ENCODE measurements at places on chromosomes 7 and 10.
A peak's percentile ranks its signal among the peaks of the same experiment; 100 is the strongest.

DNA sequence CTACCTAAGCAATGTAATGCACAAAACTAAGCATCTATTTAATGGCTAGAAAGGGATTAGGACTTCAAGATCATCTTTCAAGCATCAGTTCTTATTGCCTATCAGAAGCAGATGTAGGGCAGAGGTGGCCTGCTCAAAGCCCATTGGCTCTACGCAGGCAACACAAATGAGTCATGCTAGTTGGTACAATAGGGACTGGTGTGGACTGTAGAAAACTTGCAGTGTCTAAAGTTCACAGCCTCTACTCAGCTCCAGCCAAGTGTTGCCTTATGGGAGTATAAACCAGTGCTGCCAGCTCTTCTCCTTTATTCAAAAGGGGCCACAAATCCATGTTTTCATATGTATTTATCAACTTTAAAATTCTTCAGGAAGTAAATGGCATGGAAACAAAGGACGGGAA lies 31.7 kb downstream of the ASAH2 start:
- DNase-seq: no peak

DNA sequence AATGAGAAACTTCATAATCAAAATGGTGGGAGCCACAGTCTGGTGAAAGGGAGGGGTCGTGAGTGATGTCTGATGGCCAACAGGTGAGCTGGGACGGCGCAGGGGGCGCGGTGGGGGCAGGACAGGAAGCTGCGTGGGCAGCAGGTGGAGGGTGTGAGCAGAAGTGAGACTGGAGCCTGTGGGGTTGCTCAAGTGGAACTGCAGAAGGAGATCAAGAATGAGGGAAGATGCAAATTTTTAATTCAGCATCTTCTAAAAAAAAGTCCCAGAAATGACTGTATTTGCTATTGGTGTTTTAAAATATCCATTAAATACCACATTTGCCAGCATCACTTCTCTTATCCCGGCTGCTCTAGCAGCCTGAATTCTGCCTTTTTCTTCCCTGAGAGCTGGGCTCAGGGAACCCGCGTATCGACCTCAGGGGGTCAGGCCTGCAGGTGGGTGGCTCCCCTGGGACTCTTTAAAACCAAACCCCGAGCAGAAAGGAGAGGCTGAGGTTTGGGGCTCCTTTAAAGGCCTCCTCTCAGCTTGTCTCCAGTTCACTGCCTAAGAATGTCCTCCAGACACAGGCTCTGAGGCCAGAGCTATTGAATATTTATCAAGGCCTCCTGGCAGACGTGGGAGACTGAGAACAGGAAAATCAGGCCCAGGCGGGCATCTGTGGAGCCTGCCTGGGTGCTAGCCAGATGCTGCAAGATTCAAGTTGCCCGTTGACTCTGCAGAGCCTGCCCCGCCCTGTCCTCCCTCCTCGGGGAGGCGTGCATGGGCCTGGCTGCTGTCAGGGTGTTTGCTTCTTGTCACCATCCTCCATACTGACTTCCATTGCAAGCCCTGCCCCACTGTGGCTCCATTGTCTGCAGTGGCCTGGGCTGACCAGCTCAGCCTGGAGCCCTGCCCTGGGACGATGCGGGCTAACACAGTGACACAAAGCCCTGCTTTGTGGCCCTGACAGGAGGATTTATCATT lies 53.9 kb downstream of the SYPL1 start:
- DNase-seq: no peak

DNA sequence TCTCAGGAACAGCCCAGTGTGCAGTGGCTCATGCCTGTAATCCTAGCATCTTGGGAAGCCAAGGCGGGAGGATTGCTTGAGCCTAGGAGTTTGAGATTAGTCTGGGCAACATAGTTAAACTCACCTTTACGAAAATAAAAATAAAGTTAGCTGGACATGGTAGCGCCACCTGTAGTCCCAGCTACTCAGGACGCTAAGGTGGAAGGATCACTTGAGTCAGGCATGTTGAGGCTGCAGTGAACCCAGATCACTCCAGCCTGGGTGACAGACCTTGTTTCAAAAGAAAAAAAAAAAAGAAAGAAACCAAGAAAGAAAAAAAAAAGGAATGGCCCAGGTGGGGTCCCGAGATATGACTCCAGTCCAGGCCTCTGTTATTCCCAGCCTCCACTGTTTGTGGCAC lies 96.6 kb downstream of the SLC25A13 start:
- DNase-seq: no peak

DNA sequence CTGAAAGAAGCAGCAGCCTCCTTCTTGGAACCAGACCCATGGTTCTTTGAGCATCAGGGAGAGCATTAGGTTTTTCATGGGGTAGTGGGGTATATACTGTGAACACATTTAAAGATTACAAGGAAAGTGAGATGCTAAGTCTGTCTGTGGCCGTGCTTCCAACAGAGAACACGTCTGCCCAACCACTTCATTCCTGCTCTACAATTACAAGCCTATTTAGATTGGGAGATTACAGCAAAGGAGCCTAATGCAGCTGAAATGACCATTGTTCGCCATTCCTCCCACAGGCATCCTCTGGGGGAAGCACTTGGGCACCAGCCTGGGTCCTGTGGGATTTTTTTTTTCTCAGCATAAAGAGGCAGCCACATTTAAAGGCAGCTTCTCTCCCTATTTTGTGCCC lies 536.4 kb downstream of the XPNPEP1 start:
- no peak for DNase-seq

- peak; percentile 84 for DNase-seq
These were observed 68.5 kb downstream of the LRRC4 start for GRCh38 chr7:127962589-127963361.

DNA sequence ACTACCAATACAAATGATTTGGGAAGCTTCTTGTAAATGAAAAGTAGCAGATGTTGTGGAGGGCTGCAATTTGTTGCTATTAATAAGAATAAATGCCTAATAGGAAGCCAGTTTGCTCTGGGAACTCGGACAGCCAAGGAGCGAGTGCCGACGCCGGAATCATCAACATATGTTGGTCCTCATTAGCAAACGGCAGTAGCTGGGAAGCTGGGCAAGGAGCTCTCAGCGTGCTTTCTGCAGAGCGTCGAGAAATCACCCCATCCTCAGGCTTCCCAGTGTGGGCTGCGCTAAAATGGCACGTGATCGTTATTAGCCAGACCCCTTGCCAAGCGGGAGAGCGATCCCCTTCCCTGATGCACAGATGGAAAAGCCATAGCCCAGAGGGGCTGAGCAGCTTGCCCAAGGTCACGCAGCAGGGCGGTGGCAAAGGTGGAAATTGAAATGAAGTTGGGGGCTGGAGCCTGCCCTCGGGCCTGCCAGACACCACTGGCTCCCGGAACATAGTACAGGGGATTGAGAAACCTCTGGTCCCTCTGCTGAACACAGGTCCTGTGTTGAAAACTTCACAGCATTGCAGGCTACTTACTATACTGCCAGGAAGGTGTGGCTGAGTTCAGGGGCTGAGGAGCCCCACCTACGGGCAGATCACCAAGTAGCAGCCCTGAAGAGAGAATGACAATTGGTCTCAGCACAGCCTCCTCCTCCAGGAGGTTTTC lies 326.9 kb downstream of the PLXNA4 start:
- no peak for DNase-seq

DNA sequence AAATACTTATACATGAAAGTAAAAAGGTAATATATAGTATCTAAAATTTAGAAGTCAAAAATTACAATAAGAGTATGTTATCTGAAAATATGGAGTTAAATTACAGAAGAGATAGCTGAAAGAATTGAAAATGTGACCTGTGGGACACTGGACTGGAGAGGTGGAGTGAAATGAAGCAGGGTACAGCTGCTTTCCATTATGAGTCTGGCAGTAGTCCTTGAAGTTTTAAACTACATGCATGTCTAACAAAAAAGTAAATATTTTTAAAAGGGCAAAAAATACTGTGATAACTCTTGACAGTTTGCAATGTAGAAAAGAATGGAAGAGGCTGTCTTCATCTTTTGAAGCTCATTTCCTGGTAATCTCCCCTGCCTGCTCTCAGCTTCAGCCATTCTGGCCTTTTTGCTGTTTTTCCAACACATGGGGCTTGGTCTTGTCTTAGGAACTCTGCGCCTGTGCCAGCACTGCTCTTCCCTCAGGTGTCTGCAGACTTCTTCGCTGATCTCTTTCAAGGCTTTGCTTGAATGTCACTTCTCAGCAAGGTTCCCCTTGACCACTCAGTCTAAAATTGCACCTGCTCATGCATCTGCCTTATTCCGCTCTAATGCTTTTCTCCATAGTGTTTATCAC lies 36.9 kb downstream of the PTPRZ1 start:
- no peak for DNase-seq

GRCh38 chr10:101130984-101131961 lies at the start of gene TLX1:
TLX1 (plus strand) TSS chr10:101131300; CDS start chr10:101131542, 242 bp downstream.
- DNase-seq: peak; percentile 54

- no peak for DNase-seq
These were observed 17.6 kb upstream of the ELN start for GRCh38 chr7:74010407-74010806.

DNA sequence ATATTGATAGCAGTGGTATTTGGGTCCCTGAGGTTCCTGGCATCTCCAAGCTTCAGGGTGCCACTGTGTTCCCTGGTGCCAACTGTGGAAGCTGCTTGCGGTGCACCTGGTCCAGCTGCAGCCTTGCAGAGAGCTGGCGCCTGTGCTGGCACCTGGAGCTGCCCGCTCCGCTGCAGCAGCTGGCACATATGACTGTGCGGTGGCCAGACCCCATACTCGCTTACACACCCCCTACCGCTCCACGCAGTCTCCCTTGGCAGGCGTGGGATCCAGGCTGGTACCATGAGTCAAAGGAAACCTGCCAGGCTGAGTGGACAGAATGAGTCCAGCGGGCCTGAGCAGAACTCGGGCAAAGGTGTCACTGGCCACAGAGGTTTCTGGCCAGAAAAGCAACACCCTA lies 89.9 kb upstream of the JAZF1 start:
- DNase-seq: no peak

- DNase-seq: peak; percentile 44
These were observed 7.3 kb downstream of the SKIDA1 start for GRCh38 chr10:21518149-21518640.

DNA sequence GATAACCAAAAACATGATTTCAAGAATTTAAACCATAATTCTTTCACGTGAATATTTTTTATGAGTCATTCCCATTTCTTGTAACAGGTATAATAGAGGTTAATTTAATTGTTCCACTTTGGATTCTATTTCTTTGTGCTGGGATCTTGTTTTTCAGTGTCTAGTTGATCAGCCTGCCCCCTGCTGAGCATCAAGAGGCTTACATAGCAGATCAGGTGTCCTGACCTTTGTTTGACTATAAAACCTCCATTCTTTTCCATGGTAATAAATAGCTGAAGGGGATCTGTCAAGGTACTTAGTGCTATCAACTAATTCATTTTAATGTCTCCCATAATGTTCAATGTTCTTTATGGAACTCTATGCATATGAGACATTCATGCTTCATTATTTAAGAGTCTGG lies 4.9 kb downstream of the COL17A1 start:
- no peak for DNase-seq

DNA sequence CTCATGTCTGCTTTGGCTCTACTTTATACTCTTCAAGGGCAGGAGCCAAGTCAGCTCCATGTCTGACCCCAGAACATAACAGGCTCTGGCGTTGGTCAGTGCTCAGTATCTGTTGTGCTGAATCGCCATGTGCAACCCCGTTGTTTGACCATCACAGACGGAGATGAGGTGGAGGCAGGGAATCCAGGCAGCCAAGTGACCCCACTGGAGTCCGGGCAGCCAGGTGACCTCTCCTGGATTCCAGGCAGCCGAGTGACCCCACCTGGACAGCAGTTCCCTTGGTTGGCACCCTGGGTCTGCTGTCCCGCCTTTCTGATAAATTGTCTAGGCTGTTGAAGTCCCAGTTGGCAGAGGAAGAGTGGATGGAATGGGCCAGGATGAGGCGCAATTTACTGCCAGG lies 232.2 kb downstream of the TCERG1L start:
- no peak for DNase-seq

DNA sequence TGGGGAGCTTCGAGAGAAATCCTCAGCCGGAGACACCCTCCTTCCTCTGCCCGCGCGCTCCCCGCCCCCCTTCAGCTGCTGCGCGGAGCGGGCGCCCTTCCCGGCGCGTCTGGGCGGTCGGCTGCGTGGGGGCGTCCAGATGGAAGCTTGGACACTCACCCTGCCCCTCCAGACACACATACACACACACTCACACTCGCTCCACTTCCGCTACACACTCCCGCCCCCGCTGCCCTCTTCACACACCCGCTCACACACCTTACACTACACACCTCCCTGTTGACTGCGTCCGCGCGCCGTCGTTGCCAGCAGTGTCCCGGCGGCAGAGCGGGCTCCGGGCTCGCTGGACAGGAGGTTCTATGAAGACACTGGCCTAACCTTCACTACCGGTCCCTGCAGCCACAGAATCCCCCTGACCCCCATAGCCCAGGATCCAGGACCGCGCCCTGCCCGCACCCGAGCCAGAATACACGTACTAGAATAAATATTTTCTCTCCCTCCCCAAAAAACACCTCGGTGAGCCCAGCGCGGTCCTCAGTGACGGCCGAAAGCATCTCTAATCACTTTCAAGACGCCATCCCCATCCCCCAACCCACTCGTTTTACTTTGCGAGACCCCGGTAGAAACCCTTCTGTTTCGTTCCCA lies 1.1 kb upstream of the EGR2 start:
- DNase-seq: no peak

DNA sequence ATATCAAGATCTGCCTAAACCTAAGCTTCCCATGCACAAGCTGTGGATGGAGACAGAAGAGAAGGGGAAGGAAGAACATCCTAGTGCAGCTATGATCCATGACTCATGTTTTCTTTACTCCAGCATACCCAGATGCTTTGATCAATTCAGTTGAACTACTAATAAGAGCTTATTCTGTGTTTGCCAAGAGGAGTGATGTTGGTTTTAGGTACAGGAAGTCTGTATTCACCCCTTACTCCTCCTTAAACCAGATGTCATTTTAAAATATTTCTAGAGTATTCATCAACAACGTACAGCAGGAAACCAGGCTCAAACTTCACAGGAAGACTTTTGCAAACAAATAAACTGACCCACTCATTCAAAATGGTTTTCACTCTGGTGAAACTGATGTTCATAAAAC lies 29.2 kb downstream of the PANK1 start:
- no peak for DNase-seq

DNA sequence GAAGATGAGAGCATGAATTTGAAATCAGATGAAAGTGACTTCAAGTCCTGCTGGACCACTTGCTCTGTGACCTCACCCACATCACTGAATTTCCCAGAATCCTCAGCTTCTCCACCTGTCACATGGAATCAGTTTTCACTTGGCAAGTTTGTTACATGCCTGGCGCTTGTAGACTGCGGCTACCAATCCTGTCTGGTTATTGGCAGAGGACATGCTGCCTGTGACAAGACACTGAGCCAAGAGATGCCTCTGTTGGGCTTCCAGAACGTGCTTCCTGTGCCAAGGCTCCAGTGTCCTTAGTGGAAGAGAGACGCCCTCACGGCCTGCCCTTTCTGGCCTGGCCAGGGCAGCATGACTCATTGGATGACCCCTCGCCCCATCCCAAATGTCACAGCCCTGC lies 4.4 kb upstream of the MYL10 start:
- no peak for DNase-seq
